Midbrain (tissue), 1 donor: ENCODE measurements at places on chromosomes 5 and 9.

- no peak for DNase-seq
Measured at GRCh38 chr5:13511442-13511841, 433.0 kb downstream of the DNAH5 start.

DNA sequence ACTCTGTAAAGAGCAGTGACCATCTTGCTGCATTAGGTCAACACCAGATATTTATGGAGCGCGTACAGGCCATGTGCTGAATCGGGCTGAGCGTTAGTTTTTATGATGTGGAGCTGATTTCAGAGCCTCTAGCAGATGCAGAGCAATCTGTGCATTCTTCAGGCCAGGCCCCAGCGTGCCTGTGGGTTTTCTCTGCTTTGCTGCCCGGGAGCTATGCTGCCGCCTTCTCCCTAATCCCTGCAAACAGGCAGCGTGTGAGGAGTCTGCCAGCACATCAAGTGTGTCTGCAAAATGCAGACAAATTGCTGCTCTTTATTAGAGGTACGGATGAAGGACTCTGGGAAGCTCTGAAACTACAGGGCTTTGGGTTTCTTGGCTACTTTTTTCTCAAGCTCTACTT lies 170.0 kb downstream of the NTRK2 start:
- peak; percentile 15 for DNase-seq

- no peak for DNase-seq
Measured at GRCh38 chr9:8186560-8186959, 387.0 kb upstream of the DMAC1 start.

DNA sequence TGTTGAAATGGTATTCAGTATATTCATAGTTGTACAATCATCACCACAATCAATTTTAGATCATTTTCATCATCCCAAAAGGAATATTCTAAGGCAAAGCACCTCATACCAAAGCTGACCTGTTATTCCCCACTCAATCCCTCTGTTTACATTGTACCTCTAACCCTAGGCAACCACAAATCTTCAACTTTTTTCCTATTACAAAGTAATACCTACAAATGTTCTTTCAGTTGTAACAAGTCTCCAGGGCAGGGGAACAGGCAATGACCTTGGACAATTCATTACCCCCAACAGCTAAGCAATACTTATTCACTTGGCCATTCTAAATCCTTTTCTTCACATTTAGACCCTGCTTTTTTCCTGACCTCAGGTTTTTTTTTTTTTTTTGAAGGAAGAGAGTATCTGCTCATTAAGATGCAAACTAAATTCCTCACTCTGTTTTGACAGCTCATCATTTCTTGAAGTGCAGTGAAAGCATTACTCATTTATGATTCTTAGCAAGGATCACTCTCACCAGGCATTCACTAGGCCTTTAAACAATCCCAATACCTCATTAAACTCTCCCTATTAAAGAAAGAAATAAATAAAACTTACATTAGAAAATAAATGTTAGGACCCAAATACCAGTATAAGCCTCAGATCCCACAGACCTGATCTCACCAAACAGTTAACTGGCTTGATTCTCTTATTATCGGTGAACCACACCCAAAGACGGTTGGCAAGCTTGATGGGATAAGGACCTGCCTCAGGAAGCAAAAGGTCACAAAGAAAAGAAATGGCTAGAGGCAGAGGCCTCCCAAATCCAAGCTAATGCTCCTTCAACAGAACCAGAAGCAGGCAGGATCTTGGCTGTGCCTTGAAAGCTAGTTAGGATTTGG lies 15.3 kb downstream of the MTMR12 start:
- DNase-seq = no peak
